ENCODE measurements at places on chromosomes 6 and 20. TPM values are rescaled to one million over a fixed set of nuclear protein-coding genes. Genes with fewer than 3 reads are reported as not detected.

Gene HINT3
- 14.3 TPM for total RNA-seq

Gene PI16
- total RNA-seq, result not detected

Gene TOX2
- 0.76 TPM for total RNA-seq

Gene C20orf96
- 0.15 TPM for total RNA-seq

Gene GGT7
- 7.0 TPM for total RNA-seq

Gene AARS2
- 17.2 TPM for total RNA-seq

Gene EGFL8
- 1.0 TPM for total RNA-seq

Gene DZANK1
- 1.9 TPM for total RNA-seq

Gene PRKN
- 0.39 TPM for total RNA-seq

Gene C20orf144
- 0.16 TPM for total RNA-seq

Gene MTO1
- 34.1 TPM for total RNA-seq

Gene THBD
- 30.9 TPM for total RNA-seq

Gene GZF1
- 6.5 TPM for total RNA-seq

Gene BPIFB1
- not detected for total RNA-seq

Gene CLVS2
- not detected for total RNA-seq

Gene CCR6
- total RNA-seq, result not detected

Gene NHSL1
- 15.2 TPM for total RNA-seq

Gene TOMM6
- 308 TPM for total RNA-seq

Gene ADGRB3
- total RNA-seq, result not detected

Gene RAMACL
- not detected for total RNA-seq

Gene SLC35B2
- total RNA-seq, result 74.6 TPM

Gene MCCD1
- not detected for total RNA-seq

Gene KIF25
- not detected for total RNA-seq

Gene ATXN1
- total RNA-seq, result 6.2 TPM

Gene ID4
- 0.23 TPM for total RNA-seq

Gene SYCP2L
- total RNA-seq, result 0.23 TPM

Gene B3GAT2
- not detected for total RNA-seq

Gene PPP1R16B
- total RNA-seq, result not detected

Gene XPO5
- 29.0 TPM for total RNA-seq

Gene LAMA5
- total RNA-seq, result 136 TPM

Gene CST7
- not detected for total RNA-seq

Gene ERVFRD-1
- not detected for total RNA-seq

Gene HLA-DQB2
- 1.7 TPM for total RNA-seq

Gene C20orf204
- total RNA-seq, result under 0.01 TPM

Gene ANKRD66
- total RNA-seq, result not detected

Gene EYA4
- not detected for total RNA-seq

Gene ARMC12
- total RNA-seq, result not detected

Gene MYB
- not detected for total RNA-seq

Gene NHLRC1
- 2.0 TPM for total RNA-seq

Gene OOEP
- 0.11 TPM for total RNA-seq

Gene TNF
- total RNA-seq, result 4.5 TPM

Gene HLA-DOA
- 0.11 TPM for total RNA-seq

Gene SPDEF
- 0.08 TPM for total RNA-seq

Gene SLA2
- not detected for total RNA-seq

Gene SYCP2
- 0.04 TPM for total RNA-seq

Gene NELFCD
- 66.3 TPM for total RNA-seq

Gene C6orf58
- total RNA-seq, result not detected
